Heart right ventricle (tissue), 16 donors: ENCODE measurements at places on chromosomes 2 and 18. TPM values are rescaled to one million over a fixed set of nuclear protein-coding genes. Genes with fewer than 3 reads are reported as not detected.

Gene SH3YL1
- polyA plus RNA-seq: 7.6 TPM

Gene ARHGEF33
- 0.15 TPM for polyA plus RNA-seq

Gene ACMSD
- polyA plus RNA-seq: not detected

Gene LRRC30
- polyA plus RNA-seq: not detected

Gene CPO
- 0.07 TPM for polyA plus RNA-seq

Gene IHH
- polyA plus RNA-seq: not detected

Gene IL1R1
- polyA plus RNA-seq: 22.0 TPM

Gene IL36B
- polyA plus RNA-seq: not detected

Gene POMC
- polyA plus RNA-seq: 6.1 TPM

Gene ARL6IP6
- polyA plus RNA-seq: 4.1 TPM

Gene CARF
- polyA plus RNA-seq: 0.75 TPM

Gene TNFRSF11A
- polyA plus RNA-seq: 0.29 TPM
